Activated CD4-positive, alpha-beta T cell treated with anti-CD3 and anti-CD28 coated beads, Interleukin-2, amount 50 U/mL, for 48 hours (primary cell): ENCODE measurements at places on chromosomes 2 and 18.

GRCh38 chr2:131646669-131647297 lies 119.1 kb downstream of the CCDC74A start:
- DNase-seq = no peak

DNA sequence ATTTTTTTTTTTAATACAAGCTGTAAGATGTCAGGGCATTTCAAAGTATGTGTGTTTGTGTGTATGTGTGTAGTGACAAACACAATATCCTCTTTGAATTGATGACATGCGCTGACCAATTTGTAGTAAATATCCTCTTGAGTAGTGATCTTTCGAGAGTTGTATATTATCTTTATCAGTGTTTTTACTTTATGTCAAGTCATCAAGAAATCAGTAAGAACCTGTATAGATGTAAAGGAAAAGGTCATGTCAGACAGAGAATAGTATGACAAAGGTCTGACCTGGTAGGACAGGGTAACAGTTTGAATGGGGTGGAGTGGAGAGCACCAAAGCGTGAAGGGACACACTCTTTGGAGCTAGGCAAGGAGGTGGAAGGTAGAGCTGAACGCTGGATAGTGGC lies 1931.4 kb upstream of the CELF4 start:
- no peak for DNase-seq

DNA sequence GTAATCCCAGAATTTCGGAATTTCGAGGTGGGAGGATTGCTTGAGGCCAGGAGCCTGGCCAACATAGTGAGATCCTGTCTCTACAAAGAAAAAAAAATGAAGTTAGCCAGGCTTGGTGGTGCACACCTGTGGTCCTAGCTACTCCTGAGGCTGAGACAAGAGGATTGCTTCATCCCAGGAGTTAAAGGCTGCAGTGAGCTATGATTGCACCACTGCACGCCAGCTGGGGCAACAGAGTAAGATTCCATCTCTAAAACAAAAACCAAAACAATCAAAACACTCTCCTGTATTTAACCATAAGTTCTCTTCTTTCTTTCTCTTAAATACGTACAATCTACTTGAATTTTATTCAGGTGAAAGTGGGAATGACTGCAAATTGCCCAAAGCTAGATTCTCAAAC lies 33.8 kb upstream of the NEDD4L start:
- no peak for DNase-seq

DNA sequence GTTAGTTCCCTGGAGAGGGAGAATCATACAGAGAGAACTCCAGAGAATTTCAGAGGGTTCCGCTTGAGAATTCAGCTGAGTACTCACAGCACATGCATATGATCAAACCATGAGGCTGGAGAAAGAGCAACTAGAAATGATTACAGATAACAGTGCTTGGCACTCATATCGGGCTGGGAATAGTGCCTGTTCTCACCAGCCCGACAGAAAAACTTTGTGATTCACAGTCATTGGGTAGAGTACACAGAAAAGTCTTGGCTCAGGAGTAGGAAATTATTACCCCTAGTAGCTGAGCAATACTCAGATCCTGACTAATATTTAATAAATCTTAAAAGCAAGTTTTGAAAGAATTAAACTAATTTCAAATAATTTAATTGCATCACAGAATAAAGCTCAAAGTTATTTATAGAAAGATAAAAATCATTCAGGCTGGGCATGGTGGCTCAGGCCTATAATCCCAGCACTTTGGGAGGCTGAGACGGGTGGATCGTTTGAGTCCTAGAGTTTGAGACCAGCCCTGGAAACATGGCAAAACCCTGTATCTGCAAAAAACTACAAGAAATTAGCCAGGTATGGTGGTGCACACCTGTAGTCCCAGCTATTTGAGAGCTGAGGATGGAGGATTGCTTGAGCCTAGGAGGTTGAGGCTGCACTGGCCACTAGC lies 6.8 kb downstream of the WDPCP start:
- DNase-seq = no peak

DNA sequence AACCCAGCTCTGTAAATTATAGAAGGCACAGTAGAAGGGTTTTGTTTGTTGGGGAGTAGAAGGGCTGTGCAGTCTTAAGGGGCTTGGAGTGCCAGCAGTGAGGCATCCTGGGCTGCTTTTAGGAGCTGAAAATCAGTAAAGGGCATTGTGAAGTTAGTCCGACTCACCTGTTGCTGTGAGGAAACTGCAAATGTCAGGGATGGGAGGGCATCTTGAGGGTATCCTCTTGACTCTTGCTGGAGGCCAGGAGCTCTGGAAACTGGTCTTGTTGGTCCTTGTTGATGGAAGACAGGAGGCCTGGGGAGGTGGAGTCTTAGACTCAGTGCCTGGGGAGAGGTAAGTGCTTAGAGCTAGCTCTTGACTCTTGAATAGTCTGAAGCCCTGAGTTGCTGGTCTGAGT lies 14.1 kb downstream of the CEP192 start:
- no peak for DNase-seq

DNA sequence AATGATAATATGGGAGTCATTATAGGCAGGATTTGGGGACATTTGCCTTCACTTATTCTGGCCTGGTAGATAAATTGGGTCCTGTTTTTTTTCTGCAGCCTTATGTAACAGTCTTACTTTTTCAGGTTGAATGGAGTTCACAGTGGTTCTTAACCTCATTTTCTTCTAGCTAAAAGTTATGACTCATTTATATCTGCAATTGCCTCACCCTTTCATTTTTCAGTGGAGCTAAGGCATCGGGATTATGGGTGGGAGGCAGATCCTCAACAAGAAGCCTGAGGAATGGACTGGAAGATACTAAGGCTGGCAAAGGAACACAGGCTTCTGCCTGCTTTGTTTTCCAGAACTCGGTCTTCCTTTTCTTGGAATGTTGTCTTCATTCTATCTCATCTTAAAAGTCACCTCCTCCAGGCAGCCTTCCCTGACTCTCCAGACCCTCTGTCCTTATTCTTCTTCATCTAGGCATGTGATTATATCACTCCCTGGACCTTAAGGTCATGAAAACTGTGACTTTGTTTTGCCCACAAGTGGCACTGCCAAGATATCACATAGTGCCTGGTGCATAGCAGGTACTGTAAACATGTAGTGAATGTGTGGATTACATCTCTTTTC lies 41.0 kb upstream of the ACSL3 start:
- no peak for DNase-seq

- DNase-seq = no peak
Observed at GRCh38 chr2:67660871-67661270, 263.7 kb downstream of the ETAA1 start.

- DNase-seq = no peak
Observed at GRCh38 chr18:57538614-57539013, 47.9 kb downstream of the FECH start.

- no peak for DNase-seq
Observed at GRCh38 chr2:26612034-26612433, 29.1 kb downstream of the CIB4 start.

DNA sequence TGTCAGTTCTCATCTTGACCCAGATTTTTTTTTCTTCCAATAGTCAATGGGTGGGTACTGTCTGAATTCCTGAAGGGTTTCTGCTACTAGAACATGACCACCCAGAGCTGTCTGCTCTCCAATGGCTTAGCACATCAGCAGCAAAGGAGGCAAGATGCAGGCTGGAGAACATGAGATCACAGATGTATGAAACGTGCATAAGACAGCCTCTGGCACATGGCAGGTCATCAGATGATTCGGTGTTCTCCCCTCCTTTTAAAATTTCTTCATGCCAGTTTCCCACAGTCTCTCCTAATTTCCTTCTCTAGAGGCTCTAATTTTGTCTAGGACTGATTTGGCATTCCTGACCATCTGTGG lies 359.3 kb upstream of the TNP1 start:
- DNase-seq = no peak

- DNase-seq = no peak
Observed at GRCh38 chr2:238904716-238905115, 56.8 kb downstream of the TWIST2 start.

DNA sequence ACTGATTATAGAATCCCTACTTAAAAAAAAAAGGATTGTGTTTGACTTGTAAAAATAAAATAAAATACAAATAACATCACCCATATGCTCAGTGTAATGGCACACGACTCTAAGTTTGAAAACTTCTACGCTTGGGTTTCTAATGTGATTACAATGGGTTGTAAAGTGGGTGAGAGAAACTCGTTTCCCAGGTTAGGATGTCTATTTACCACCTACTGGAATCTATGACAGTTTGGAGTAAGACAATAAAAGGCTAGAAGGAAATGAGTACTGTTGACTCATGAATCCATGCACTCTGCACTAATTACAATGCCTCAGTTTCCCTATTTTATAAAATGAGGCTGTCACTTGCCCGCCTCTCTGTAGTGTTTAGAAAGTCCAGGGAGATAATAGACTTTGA lies 204.2 kb upstream of the FBXO11 start:
- no peak for DNase-seq

DNA sequence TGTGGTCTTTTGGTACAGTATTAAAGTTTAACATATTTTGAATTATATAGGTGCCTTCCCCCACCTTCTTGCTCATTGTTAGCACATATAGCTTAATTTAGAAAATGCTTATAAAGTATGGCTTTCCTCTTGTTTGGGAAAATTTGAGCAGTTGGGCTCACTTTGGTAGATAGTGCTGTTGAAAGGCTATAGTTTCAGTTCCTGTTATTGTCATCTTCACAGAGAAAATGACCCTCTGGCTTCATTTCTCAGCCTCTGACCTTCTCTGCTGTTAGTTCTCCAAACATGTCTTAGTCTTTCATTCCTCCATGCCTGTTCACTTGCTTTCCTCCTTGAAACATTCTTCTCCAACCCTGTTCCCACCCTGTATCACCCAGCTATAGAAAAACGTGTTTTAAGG lies 200.6 kb downstream of the WDR7 start:
- no peak for DNase-seq

- no peak for DNase-seq
Observed at GRCh38 chr2:45943219-45944044, 292.0 kb downstream of the PRKCE start.

- peak; percentile 61 for DNase-seq
Observed at GRCh38 chr2:225041851-225042799, at the start of gene DOCK10. Gene DOCK10 (minus strand): TSS chr2:225042468. CDS start chr2:225042374, 94 bp downstream.

- no peak for DNase-seq
Observed at GRCh38 chr2:185934232-185934631, 195.6 kb downstream of the FSIP2 start.

DNA sequence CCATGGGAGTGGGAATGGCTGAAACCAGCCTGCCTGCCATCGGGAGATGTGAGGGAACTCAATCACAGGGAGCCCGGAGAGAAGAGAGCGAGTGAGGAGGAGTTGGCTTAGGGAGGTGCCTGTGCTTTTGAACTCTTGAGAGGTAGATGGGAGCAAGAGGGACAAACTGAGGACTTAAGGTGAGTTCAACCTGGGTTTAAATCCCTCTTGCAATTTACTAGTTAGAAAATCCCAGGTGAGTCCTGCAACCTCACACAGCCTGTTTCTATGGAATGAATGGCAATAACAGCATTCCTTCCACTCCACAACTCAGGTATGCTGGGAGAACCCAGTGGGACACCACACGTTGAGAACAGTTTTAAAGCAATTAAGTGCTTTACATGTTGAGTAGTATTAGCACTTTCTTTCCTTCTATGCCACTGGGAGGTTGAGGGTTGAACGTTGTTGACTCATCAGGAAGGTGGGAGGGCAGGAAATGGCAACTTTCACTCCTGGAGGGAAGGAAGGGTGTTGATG lies 57.3 kb downstream of the VIT start:
- DNase-seq = no peak

DNA sequence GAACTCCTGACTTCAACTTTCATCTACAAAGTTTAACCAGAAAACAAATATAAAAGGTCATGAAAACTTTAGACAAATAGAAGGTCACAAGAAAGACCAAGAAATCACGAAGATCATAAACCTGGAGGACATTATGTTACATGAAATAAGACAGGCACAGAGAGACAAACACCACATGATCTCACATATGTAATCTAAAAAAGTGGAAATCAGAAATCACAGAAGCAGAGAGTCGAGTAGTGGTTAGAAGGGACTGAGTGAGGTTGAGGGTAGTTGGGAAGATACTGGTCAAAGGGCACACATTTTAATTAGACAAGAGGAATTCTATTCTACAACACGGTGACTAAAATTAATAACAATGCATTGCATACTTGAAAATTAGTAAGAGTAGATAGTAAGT lies 1.4 kb downstream of the GCFC2 start:
- DNase-seq = no peak

DNA sequence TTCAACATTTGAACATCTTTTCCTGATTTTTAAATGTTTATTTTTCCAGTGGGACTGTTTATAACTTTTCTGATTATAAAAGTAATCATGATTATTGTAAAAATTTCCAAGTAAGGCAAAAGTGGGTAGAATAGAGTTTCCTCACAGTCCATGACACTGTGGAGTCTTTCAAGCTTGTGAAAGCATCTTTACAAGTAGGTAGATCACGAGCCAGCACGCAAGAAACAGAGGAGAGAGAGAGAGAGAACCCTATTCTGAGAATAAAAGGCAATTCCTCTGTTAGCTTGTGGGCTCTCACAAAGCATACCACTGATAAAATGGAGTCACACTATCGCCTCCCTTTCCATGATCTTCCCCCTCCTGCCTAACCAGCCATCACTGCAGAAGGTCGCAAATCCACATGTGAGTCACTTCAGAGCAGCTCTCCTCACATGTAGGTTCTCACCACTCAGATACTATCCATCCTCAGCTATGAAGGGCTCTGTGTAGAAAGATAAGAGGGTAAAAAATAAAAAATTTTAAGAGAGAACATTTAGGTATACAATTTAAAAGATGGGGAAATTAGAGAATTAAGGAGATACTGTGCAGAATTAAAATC lies 40.3 kb downstream of the AAK1 start:
- DNase-seq = no peak

GRCh38 chr2:208033701-208034502 lies 8.6 kb upstream of the PLEKHM3 start:
- DNase-seq = peak; percentile 45

DNA sequence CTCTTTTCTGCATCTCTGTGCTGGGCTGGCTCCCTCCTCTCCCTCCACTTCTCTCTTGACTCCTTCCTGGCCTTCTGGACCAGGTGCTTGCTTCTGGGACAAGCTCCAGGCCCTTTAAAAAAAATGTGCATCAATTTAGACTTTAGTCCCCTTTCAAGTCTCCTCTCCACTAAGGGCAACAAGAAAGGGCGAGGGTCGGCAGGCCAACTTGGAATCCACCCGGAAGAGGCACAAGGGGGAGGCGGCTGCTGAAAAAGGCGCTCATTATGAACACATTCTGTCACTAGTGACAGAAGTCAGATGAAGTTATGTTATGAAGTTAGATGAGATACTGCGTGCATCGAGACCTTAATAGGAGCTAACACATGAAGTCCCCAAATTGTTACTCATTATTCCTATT lies 13.6 kb upstream of the RHOB start:
- no peak for DNase-seq

DNA sequence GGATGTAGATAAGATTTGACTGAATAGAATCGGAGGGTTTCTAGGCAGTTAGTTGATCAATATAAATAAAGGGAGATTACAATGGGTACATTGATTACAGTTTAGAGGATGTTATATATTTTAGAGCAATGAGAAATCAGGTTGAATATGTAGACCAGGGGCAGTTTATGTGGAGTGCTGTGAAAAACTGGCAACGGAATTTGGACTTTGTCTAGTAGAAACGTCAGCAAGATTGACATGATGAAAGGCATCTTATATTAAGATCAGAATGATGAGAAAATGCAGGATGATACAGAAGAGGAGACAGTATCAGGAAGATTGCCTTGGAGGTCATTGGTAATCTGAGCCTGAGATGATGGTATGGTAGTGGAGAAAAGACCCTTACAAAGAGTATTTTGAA lies 39.9 kb downstream of the RAB10 start:
- DNase-seq = no peak

GRCh38 chr2:45199973-45200372 lies 190.7 kb upstream of the SIX2 start:
- no peak for DNase-seq
